ENCODE measurements at places on chromosomes 11 and 22. TPM values are rescaled to one million over a fixed set of nuclear protein-coding genes. Genes with fewer than 3 reads are reported as not detected.
A peak's percentile ranks its signal among the peaks of the same experiment; 100 is the strongest.

Gene SMIM35
- total RNA-seq, result not detected

Gene LRRC56
- 3.7 TPM for total RNA-seq

Gene PLEKHA7
- total RNA-seq, result 81.3 TPM

Gene SLC22A6
- total RNA-seq, result not detected

Gene TUB
- 0.89 TPM for total RNA-seq

Gene CREB3L1
- 200 TPM for total RNA-seq

DNA sequence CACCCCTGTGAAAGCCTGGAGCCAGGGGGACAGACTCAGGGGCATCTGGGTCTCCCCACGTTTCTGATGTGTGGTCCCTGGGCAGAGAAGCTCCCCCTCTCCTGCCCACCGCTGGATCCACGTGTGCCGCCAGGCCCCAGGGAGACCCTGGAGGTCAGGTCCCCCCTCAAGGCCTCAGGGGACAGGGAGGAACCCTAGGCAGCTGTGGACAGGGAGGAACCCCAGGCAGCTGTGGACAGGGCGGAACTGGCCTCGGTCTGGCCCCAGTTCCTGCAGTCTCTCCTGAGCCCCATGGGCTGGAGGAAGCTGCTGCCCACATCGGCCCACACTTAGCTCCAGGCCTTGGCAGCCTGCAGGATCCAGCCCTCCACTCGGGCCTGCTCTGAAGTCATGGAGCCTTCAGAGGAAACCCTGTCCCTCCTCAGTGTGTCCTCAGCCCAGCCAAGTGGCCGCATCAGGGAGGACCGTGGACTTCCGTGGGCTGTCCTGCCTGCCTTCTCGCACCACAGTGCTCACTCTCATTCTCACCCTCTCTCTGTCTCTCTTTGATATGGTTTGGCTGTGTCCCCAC lies 127.7 kb downstream of the BRD1 start:
- no peak for DNase-seq

DNA sequence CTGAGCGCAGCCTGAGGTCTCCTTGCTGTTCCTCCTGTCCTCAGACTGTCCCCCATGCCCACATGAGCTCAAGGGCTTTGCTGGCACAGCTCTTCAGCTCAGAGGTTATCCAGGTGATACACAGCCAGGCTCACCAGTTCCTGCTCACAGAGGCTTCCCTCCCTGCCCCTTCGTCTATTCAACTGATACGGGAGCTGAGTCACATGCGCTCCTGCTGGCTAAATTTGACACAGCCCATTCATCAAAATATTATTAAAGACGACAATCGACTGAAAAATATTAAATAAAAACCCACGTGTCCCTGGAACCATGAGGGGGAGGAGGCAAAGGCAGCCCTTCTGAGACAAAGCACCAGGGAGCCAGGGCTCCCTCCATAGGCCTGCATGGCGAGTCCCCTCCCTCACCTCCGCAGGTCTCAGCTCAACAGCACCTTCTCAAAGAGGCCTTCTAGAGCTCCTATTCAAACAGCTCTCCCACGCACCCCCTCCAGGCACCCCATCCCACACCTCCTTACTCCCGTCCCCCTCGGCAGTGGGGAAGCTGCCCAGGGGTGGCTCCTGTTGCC lies 40.5 kb downstream of the DUSP8 start:
- no peak for DNase-seq

DNA sequence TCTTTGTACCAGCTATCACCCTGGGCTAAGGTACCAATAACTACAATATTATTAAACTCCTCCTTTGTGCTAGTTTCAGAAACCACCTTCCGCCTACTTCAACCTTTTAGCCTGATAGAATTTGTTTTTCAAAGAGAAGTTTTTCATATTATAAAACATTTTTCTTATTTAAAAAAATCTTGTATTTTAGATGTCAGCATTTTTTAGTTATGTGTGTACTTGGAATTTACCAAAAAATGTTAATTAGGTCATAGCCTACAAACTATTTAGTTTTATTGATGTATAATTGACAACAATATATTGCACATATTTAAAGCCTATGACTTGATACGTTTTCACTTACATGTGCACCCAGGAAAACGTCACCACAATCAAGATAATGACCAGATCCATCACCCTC lies 1097.6 kb downstream of the JRKL start:
- no peak for DNase-seq

- DNase-seq, result no peak
Measured at GRCh38 chr11:117382746-117383145, 55.1 kb downstream of the CEP164 start.

DNA sequence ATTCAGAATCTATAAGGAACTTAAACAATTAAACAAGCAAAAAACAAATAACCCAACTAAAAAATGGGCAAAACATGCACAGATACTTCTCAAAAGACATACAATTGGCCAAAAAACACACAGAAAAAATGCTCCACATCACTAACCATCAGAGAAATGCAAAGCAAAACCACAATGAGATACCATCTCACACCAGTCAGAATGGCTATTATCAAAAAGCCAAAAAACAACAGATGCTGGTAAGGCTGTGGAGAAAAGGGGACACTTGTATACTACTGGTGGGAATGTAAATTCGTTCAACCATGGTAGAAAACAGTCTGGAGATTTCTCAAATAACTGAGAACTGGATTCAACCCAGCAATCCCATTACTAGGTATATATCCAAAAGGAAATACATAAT lies 24.8 kb downstream of the ENTHD1 start:
- DNase-seq, result no peak

DNA sequence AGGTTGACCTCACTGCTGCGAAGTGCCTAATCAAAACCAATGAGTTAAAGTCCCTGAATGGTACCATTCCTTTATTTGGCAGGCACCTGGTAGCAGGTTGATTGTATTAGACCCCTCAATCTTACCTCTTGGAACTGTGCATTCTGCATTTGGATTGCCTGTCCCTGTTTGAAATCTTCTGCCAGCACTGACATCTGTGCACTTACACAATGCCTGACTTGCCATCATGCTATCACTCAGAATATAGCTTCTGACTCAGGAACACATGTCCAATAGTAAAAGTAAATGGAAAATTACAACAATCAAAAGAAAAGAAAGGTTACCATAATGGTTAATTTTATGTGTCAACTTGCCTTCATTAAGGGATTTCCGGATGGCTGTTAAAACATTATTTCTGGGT lies 366.0 kb upstream of the PDGFD start:
- DNase-seq, result no peak

DNA sequence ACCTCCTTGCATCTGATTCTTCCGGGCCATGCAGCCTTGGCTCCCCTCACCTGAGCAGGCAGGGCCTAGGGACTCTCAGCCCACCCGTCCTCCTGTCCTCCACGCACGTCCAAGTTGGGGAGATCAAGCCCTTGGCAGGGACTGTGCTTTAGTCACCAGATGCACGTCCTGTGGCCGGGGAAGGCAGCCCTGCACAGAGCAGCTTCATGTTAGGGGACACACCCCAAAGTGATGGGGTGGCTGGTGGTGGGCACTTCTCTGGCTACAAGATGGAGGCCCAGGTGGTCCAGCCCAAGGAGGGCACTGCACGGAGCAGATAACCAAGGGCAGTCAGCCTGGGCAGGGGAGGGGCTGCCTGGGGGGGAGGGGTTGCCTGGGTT lies 1.2 kb downstream of the MUC5B start:
- DNase-seq, result no peak

DNA sequence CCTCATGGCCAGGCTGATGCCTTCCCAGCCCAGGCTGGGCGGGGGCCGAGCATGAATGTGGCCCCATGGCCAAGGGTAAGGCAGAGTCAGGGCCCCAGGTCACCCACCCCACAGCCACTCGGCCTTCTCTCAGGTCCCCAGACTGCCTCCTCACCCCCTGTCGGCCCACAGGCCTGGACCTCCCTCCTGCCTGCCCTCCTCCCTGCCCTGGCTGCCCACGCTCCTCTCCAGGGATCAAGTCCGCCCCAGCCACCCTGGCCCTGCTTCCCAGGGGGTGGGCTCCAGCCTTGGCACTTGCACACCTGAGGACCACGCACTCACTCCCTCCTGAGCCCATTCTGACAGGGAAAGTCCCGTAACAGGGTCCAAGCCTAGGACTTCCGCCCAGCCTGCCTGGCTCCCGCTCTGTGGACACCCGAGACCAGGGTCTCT lies 37.8 kb upstream of the TH start:
- DNase-seq, result peak; percentile 2

DNA sequence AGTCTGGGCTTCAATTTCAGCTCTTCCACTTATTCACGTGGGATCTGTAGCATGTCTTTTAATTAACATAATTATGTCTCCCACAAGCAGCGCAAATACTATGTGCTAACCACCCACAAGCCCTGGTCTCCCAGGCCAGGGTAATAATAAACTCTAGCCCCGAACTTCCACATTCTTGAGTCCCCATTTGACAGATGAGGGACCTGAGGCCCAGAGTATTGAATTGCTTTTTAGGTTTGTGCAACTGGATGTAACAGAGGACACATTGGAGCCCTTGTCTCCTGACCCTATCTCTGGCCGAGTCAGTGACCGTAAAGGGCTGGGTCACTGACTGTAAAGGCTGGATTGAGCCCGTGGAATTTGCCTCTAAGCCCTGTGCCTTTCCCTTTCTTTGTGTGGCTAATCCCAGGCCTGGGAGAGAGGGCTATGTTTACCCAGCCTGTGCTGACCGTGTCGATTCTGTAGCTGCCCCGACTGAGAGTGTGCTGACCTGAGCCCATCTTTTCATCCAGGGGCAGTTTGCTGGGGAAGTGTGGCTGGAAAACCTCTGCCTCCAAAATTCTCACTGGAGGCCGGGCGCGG lies 3.9 kb downstream of the CRYBB2 start:
- no peak for DNase-seq

DNA sequence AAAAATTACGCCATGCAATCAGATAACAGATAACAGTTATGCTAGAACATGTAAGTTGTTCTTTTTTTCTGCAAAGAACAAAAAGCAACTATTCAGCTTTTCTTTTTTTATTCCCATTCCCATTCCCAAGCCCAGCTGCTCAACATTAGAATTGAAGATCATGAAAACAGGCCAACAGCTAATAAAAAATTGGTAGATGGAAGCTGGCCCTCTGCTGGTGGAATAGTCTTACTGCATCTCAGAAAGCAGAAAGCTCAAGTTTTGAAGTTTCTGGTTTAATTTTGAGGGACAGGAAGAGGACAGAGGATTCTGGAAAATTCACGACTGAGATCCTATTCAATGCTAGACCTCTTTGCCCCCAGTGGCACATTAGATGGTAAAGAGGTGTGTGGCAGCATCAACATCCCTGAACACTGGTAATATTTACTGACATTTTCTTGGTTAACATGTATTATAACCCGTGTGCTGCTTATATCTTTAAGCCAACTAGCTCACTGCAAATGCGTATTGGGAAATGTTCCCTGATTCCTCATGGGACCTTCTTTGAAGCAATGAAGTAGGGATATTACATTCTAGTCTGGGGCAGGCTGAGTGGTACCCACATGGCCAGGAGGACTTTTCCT lies 591.2 kb downstream of the OPCML start:
- no peak for DNase-seq

DNA sequence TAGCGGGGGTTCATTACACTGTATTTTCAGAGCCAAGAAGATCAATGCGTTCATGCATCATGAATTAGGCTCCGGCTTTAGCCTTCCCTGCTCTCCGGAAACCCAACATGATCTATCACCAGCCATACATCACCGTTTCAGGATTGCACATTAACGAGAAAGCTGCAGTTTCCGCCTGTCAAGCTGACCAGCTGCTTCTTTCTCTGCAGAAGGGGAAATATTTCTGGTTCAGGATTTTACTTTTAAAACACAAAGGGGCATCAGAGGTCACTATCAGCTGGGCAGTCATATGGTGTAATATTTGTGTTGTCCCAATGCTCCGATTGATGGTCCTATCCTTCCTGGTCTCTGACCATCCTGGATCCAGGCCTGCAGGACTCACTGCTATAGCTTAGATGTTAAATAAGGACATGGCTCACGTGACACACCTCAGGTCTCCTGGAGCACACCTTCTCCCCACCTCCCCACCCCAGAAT lies 21.4 kb upstream of the CADM1 start:
- no peak for DNase-seq

DNA sequence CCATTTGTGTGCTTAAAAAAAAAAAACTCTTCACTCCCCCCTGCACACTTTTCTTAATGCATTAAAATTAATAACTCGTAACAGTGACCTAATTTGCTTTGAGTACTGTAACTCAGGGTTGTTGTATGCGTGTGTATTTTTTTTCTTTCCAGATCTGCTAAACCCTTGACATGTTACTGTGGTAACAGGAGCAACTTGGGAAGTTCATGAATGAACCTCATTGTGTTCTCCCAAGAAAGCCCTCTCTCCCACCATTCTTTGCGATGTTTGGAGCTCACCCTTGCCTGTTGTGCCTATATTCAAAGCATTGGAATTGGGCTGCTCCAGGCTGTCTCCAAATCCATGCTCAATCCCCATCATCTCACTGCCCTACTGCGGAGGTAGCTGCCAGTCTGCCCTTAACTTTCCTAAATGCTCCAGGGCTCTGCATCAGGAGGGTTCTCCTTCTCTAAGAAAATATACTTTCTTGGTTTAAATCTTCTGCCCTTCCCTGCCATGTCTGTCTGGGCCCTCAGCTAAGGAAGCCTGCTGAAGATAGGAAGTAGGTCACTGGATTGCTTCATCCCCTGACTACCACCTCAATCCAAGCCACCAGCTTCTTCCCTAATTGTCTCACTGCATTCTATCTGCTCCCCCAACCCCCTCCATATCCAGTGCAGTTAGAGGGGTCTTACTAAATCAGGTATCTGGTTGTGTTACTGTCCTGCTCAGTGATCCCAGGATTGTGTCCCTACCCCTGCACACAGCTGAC lies 70.3 kb downstream of the KIRREL3 start:
- DNase-seq, result no peak

GRCh38 chr11:35681163-35681767 lies 18.7 kb downstream of the TRIM44 start:
- DNase-seq, result no peak

- no peak for DNase-seq
Measured at GRCh38 chr22:27175021-27175838, 517.8 kb downstream of the MIAT start.

DNA sequence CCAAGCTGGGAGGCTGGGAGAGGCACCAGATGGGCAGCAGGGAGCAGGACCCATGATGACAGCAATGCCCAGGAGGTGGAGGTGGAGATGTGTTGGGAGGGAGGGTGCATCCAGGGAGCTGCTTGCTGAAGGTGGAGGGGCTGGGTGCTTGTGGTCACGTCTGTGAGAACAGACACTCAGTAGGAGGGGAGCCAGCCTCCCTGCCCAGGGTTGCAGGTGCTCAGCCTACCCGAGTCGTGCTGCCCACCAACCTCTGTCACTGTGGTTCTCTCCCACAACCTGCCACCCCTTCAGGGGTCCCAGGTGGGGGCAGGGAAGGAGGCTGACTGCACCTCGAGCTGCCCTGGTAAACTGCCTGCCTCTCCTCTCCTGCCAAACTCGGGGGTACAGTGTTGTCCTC lies 5.5 kb downstream of the PRDX5 start:
- DNase-seq, result no peak

DNA sequence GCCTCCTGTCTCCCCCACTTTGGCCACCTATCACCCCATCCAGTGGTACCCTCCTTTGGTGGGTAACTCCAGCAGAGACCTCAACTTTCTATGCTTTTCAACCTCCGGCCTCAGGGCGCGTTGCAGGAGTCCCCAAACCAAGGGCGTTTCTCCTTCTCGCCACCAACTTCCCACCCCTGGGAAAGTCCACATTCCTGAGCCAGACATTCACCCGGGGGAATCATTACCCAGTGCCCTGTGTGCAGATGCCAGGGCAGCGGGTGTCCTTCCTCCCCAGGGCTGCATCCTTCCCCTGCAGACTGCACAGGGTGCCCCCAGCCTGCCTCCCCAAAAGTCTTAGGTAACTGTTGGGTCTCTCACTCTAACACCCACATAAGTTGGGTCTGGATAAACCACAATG lies 26.4 kb downstream of the MYEOV start:
- DNase-seq, result no peak

GRCh38 chr11:100964435-100964834 lies 165.2 kb downstream of the PGR start:
- DNase-seq, result no peak

GRCh38 chr11:126466236-126467045 lies 111.0 kb downstream of the ST3GAL4 start:
- no peak for DNase-seq

Measured in left colon (tissue), 2 donors.